GDM1 (cell line): ENCODE measurements at places on chromosomes 7 and 10.

DNA sequence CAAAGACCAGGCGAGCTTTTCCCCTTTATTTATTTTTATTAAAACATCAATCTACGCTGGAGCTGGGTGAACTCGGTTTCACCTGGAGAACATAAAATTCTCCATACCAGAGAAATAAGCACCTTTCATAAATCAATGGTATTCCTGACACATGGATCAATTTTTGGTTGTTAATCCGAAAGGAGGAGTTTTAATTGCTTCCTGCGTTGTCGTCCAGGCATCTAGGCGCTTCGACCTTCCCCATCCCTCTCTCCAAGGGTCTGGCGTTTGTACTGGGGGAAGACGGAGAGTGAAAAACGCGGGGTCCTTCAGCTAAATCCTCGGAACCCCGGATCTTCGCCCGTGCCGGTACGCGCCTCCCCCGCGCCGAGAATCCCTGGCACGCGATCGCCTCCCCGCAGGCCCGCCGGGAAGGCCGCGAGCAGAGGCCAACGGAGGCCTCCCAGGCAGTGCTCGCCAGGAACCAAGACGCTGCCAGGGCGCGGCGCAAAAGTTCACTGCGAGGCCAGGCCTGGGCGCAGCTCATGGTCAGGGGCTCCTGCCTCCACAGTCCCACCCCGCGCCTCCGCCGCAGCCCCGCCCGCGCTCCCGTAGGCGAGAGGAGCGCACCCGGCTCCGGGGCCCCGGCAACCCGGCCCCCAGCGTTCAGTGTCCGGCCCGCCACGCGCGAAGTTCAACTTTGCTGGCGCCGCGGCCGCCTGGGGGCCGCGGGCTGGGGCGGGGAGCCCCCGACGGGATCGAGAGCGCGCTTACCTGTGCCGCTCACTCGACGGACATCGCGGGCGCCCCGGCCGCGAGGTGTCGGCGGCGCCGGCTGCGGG, 8.3 kb upstream of the EBF3 start:
- DNase-seq, result no peak

DNA sequence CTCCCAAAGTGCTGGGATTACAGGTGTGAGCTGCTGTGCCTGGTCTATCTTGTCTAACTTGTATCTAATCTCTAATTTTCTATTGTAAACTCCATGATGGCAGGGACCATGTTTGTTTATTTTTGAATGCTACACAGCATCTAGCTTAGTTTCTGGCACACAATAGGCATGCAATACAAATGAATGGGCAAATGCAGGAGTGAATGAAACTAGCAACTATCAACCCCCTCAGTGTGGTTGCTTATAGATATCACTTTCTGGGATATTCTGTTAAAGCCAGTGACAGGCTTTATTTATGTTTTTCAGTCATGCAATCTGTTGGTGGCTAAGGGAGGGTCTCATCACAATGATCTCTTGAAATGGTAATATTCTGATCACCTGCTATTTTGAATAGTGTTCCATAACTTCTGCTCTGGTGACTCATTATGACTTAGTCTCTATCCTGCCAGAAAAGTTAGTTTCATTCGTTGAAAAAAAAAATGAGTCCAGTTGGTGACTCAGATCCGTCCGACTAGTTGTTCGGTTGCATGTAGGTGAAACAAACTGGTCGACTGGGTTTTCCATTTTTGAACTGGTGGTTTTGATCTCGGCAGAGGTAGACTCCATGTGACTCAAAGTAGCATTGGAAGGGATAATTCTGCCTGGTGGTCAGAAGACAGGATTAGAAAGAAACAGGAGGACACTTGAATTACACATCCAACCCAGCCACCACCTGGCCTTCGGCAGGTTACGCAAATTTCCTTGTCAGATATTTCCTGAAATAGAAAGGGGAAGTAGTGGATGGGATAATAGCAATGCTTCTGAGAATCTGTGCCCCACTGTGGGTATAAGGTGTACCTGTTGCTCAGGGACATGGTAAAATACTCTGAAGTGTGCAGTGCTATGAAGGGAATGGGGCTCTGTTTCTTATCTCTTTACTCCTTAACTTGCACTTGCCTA, 76.8 kb downstream of the GATA3 start:
- no peak for DNase-seq

DNA sequence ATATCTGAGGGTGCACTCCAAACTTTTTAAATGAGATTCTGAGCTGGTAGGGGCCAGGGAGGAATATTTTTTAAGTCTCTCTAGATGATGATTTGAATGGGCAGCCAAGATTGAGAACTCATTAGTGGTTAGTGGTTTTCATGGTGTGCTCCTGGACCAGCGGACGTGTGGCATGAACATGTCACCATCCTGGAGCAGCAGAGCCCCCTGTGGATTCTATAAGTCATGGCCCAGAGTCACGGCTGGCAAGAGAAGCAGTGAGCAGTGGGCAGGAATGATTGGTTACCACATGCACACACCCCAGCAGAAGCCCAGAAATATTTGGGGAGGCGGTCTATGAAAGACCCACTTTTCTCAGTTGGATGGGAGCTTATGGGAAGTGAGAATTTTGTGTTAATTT, 21.2 kb upstream of the UCN3 start:
- DNase-seq, result no peak

DNA sequence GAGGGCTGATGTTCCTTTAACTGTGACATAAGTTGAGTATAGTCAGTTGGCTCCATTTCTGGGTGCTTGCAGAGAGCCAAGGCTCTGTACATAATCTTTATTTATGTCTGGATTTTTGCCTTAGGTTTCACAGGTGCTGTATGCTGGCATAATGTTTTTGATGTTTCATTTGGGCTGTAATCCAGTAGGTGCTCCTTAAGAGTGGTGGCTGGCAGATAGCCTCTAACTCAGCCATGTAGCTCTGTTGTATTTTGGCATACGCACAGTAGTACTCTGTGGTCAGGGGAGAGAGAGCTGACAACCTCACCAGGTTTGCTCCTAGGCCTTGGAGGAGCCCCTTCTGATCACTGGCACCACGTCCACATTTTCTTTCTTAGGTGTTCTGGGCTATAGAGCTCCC, 61.1 kb downstream of the RNF133 start:
- DNase-seq, result no peak

DNA sequence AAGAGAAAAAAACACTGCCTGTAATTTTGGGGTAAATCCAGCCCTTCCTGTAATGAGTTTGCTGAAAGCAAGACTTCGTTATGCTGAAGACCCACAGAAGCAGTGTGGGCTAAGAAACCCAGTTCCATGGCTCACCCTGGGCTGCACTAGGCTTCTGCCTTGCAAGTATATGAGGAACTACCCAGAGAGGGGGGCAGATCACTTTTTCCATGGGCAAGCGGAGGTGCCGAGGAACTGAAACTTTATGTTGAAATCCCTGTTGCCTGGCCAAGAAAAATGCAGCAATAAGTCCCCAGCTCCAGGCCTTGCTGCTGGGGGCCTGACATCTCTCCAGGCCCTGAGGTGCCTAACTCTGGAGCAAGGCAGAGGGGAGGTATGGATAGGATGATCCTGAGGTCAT, 8.5 kb downstream of the RASSF4 start:
- DNase-seq, result peak; percentile 50
